ENCODE measurements at places on chromosomes 13 and 19.

DNA sequence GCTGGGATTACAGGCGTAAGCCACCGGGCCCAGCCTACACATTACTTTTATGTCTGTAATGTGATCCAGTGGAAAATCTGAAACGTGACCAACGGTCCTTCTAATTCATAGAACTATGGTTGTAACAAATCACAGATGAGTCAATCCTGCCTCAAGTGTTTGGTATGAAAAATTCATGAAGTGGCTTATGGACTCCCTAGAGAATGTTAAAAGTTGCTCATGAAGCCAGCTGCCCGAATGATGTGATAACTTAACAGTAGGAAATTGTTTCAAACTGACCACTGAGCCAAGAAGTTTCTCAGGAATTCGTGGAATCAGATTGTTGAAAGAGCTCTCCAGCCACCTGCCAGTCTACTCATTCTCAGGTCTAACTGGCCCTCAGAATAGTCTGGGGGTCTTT lies 59.4 kb upstream of the FARP1 start:
- DNase-seq, result no peak

- DNase-seq, result no peak
Measured at GRCh38 chr19:13169769-13170168, 19.6 kb downstream of the IER2 start.

- DNase-seq, result no peak
Measured at GRCh38 chr19:34259367-34260095, 5.2 kb downstream of the GARRE1 start.

- DNase-seq, result peak; percentile 84
Measured at GRCh38 chr19:34999498-35000337, at the start of gene GRAMD1A. Gene GRAMD1A (plus strand): TSS chr19:35000323. CDS start chr19:35000479, 156 bp downstream.

DNA sequence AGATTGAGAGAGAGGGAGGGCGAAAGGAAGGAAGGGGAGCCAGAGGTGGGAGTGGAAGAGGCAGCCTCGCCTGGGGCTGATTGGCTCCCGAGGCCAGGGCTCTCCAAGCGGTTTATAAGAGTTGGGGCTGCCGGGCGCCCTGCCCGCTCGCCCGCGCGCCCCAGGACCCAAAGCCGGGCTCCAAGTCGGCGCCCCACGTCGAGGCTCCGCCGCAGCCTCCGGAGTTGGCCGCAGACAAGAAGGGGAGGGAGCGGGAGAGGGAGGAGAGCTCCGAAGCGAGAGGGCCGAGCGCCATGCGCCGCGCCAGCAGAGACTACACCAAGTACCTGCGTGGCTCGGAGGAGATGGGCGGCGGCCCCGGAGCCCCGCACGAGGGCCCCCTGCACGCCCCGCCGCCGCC lies at the start of gene TNFSF11:
Gene TNFSF11 (plus strand): TSS at position 142 of the 400 bp plus-strand sequence. CDS start 152 bp downstream, at position 294.
- DNase-seq, result no peak

- no peak for DNase-seq
Measured at GRCh38 chr19:16594131-16594586, 21.9 kb upstream of the SLC35E1 start.

Measured in anterior cingulate cortex (tissue), 58 donors.